ENCODE measurements at places on chromosomes 3 and 15.

DNA sequence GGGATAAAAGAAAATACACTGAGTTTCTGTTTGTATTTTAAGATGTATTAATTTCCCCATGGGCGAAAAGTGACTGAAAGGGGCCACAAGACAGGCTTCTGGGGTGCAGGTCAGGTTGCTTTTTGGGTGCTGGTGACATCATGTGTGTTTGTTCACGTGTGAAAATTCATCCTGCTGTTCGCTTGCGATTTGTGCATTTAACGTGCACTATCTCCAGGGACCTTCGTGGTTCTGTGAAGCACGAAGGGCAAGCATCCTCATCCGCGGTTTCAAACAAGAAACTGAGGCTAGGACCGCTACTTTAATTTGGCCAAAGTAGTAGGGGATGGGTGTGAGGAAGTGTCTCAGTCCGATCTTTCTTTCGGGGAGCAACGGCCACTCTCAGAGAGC lies 1.6 kb upstream of the SMAD6 start:
- no peak for DNase-seq

DNA sequence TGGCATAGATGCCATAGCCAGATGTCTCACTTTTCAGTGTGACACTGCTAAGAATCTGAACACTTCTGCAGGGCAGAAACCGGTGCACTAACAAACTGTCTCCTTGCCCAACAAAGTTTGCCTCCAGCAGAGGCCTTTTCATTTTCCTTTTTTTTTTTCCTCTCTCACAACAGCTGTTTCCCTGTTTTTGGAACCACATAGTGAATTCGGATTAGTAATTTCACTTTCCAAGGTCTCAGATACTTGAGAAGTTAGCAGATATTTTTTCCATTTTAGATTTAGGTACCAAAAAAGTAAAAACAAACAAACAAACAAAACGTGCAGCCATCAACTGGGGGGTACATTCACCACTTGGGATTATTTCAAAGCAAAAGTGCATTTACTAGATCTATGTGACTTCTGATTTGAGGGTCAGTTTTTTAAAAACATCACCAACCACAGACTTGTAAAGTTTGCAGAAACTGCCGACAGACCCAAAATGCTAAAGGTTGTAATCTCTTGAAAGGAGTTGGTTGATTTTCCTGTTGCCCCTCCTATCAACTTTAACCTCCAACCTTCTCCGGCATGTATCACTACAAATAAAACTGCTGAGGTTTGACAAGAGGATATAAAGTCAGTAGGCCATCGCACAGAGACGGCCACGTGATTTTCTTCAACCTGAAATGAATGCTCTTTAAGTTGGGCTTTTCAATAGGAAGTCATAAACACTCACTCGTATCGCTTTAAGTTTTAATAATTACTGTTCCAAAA lies 169.1 kb downstream of the CDIN1 start:
- no peak for DNase-seq

- peak; percentile 48 for DNase-seq
Observed at GRCh38 chr15:77021803-77022381, 27.0 kb downstream of the PSTPIP1 start.

DNA sequence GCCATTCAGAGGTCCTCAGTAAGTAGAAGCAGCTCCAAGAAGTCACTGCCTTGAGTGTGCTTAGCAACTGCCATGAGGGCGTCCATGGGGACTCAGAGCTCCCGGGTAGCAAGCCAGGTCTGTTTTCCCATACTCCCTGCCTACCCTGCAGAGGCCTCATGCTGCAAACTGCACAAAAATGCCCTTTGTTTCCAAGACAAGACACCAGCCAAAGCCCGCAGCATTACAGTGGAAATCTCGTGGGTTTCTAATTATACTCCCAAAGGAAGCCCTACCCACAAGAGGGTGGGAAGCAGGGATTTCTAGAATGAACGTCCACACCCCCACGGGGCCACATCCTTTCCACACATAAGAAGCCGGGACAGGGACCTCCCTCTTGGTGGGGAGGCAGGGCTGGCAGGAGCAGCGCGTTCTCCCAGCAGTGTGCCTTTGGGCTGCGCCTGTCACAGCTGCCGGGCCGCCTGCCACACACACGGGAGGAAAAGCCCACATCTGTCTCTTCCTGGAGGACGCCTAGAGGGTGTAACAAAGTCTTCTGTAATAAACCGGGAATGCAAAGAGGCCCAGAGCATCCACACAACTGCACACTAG lies 31.1 kb downstream of the FAM174B start:
- DNase-seq = no peak

- peak; percentile 31 for DNase-seq
Observed at GRCh38 chr15:73265536-73266153, 103.1 kb downstream of the HCN4 start.

DNA sequence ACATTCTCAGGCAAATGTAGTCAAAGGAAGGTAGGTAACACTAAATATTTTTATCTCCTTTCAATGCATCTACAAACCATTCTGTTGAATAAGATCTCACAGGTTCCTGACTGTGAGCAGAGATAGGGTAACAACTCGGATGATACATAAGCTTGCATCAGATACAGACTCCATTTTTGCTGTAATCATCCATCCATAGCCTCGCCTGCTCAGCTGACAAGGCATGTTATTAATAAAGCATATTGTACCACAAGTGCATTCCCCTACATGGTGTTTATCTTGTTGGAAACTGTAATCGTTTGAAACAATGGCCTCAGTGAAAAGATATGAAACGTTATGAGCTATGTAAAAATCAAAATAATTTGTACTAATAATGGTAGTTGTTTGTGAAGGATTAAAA lies 35.4 kb upstream of the TCF12 start:
- DNase-seq = no peak

- peak; percentile 20 for DNase-seq
Observed at GRCh38 chr3:100709842-100710260, 557 bp downstream of the TFG start.

DNA sequence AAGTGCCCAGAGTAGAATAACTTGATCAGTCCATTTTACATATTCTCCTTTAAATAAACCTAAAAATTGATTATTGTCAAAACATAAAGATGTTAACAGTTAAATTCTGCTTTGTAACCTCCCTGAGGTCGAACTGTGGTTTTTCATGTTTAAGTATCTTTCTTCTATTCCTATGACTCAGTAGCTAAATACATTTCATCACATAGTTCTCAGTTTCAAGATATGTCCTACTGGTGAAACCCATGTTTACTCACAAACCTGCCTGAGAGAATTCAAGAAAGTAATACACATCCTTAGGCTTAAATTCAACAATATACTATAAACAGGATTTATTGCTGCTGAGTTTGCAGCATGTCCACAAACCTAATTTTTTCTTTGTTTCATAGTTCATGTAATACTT lies 692.9 kb downstream of the ZPLD1 start:
- no peak for DNase-seq

DNA sequence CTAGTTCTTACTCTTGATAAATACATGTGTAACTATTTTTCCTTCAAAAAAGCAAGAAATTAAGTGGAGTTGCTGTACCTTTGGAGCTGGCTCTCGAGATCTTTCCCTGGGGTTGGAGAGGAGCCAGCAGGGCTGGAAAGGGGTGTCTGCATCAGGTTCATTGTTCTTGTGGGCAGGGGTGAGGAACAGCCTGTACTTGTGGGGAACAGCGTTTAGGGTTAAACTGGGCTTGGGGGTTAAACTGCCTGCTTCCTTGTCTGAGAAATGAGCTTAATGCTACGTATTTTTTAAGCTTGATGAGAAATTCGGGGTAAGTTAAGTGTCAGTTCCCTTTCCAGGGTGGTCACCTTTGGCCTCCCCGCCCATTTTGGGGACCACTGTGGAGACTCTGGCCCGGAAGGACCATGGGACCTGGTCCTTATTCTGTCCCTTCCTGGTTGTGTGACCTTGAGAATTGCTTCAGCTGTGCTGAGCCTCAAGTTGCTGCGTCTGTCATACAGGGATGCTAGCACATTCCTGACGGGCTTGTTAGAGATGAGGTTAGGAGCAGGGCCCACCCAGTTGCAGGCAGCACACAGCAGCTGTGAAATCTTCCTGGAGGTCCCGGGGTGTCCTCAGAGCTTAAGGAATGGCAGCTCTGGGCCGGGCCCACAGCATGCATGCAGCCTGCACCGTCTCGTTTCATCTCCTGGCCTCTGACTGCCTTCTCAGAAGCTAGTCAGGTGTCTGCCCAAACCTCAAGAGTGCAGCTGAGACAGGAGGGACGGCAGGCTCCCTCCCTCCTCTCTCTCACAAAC lies 11.6 kb downstream of the H1-8 start:
- no peak for DNase-seq

- DNase-seq = no peak
Observed at GRCh38 chr3:171088964-171089754, 62.6 kb upstream of the SLC2A2 start.

- no peak for DNase-seq
Observed at GRCh38 chr3:31133541-31133940, 239.1 kb upstream of the GADL1 start.

DNA sequence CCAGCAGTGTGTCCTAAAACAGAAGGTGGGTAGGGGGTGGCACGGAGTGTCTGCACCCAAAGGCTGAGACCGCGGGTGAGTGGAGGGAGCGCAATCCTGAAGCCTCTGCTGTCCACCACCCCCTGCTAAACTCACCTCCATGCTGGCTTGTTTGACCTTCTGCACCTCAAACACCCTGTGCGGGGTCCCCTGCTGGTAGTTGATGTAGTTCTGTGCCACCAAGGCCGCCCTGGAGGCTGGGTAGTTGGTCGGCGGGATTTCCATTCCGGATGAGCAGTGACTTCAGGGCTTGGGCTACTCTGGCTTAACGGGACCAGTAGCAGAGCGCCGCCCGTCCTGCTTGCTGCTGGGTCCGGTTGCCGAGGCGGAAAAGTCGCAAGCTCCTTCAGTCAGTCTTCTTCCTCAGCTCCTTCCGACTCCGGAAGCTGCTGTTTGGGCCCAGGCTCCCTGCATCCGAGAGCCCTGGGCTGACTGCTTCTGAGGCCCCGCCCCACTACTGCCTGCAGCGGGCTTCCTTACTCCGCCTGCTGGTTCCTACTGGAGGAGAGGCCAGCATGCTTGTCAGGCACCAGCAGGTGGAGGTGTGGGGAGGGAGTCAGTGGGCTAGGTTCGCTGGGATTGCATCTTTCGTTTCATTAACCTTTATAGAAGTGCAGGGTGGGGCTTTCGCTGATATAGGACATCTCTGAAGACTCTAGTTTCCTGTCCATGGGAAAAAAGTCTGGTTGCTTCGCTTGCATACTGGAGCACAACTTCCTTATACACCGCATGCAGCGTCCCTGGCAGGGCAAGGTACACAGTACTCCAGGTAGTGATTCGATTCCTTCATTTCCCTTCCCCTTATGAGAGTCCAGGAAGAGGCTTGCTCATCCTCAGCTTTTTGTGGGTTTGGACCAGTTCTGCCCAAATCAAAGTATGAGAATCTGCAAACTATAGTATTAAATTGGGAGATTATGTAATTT lies at the start of gene LXN:
Gene LXN (minus strand): TSS at position 434 of the 962 bp plus-strand sequence. CDS start 170 bp downstream, at position 264.
- DNase-seq = peak; percentile 81

- DNase-seq = no peak
Observed at GRCh38 chr15:90271459-90272166, 6.1 kb downstream of the NGRN start.

DNA sequence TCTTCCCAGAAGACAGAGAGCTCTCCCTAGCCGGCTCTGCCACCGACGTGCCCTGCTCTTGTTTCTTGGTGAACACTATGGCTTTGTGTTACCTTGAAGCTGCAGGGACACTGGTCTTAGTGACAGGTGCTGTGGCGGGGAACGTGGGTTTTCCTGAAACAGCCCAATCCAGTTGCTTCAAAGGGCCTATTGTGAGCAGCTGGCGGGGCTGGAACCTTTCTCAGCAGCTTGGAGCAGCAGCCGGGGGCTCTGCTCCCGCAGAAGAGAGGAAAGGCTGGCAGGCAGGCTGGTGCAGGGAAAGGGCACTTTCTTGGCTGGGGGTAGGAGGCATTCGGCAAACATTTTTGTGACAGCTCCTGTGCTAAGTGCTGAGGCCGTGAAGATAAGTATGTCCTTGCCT lies 12.8 kb downstream of the MYZAP start:
- DNase-seq = no peak

DNA sequence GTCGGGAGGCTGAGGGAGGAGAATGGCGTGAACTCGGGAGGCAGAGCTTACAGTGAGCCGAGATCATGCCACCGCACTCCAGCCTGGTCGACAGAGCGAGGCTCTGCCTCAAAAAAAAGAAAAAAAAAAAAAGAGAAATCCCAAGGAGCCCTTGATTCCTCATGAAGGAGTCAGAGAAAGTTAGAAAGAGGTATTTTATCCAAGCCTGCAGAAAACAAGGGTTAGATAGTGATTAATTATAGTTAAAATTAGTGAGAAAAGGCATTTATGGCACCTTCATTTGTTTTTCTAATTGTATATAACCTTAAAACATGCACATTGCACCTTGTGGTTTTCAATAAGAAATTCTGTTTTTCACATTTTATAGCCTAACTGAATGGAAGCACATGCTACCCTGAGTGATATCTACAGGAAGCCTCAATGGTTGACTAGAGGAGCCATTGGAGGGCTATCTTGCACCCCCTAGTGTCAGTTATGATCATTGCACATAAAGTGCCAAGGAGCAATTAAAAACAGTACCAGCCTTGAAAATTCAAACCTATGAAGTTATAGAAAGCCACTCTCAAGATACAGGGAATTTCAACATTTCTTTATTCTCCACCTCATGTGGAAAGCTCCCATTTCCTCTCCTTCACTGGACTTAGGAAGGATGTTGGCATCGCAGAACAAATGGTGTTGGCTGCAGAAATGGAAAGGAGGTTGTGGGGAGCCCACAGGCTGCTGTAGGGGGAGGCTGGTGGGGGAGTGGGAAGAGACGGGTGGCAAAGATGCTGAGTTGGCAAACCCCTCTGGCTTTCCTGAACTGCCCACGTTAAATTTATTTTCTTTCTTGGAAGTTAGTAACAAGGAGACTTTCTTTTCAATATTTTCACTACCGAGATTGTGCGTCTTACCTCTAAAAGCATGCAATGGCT lies 48.5 kb downstream of the ITGA11 start:
- DNase-seq = peak; percentile 48

DNA sequence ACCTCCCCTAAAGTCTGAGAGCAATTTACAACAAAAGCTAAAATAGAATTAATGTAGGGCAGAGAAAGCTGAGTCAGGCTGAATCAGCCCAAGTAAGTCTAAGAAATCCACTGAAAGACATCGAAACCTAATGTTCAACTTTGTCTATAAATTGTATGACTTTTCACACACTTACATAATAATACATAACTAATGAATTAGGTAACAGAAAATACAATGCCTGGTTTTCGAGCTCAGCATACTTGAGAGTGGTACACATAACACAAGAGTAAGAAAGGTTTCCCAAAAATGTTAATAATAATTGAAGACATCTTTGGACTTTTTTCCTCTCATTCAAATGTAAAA lies 55.3 kb upstream of the VGLL4 start:
- DNase-seq = no peak

- DNase-seq = no peak
Observed at GRCh38 chr3:104547031-104547430, 819.7 kb upstream of the ALCAM start.

- DNase-seq = no peak
Observed at GRCh38 chr3:122394173-122394572, 10.2 kb downstream of the FAM162A start.

GRCh38 chr3:69811452-69812401 lies 72.5 kb downstream of the MITF start:
- DNase-seq = no peak
